Stimulated activated CD8-positive, alpha-beta memory T cell treated with anti-CD3 and anti-CD28 coated beads, Interleukin-15, amount 100 ng/mL, for 24 hours (primary cell): ENCODE measurements at places on chromosomes 11 and 22.

GRCh38 chr11:57633394-57634070 is 16.2 kb downstream of the YPEL4 start:
- no peak for DNase-seq

DNA sequence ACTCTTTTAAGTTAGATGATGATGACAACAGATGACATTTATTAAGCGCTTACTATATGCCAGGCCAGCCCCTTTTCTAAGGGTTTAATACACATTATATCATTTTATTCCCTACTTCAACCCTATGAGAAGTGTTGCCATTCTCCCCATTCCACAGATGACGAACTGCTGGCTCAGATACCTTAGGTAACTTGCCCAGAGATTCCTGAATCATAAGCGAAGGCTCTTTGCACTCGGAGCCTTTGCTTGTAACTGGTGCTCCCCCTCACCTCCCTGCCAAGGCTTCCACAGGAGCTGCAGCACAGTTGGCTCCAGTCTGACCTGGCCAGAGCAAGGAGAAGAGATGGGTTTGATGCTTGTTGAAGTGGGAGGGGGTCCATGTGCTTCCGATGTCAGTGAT is 43.0 kb downstream of the DBX1 start:
- no peak for DNase-seq

DNA sequence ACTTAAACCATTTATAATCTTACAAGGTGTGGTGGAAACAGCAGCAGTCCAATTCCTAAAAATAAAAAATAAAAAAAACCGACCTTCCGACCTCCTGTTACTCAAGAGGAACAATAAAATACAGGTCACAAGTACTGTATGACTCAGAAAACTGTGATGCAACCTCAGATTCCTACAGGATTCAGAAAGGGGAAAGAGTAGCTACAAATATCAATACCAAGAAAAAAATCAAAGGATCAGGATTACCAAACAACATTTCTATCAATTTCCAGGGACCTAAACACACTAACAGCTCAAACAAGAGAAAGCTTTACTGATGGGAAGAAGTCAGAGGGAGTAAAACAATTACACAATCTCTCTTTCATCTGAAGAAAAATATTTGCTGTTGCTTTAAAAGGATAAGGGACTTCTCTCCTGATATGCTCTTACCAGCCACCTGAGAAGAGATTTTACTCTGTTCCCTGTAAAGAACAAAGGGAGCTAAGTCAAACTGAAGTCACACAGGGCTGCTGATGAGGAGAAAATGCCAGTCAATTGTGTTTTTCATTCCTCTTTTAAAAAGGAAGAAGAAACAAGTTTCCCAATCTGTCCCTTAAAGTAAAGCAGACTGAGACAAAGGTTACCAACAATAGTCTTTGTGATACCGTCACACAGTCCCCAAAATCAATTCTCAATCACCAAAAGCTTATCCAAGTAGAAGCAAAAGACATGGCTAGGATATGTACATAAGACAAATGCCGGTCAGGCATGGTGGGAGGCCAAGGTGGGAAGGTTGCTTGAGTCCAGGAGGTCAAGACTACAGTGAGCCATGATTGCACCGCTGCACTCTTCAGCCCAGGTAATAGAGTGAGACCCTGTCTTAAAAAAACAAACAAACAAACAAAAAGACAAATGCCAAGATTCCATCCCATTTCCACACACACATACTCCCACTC is 39.3 kb downstream of the AMBRA1 start:
- no peak for DNase-seq

DNA sequence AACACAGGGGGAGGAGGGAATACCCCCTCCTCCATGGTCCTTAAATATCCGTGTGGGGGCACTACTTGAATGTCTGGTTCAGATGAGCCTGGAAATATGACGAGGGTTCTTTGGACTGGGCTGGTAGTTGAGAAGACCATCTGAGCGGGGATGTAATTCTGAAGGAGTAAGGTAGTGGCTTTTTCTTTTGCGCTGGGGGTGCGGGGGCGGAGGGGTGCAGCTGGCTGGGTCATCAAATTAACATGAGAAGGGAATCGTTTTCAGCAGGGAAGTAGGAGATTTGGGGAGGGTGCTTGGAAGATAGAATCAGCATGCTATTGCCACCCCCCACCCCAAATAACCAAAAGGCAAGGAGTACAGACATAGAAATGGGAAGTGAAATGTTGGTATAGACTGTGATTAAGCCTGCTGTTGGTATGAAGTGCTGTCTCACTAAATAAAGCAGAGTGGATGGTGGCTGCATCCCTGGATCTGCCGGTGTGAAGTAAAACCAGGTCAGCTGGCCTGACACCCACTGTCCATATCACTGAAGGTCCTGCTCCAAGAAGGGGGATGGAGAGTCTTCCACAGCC is 121.9 kb upstream of the HSD17B12 start:
- no peak for DNase-seq

- DNase-seq = no peak
These were observed 3.3 kb downstream of the CRELD2 start for GRCh38 chr22:49921508-49922278.

GRCh38 chr22:42425337-42425988 is 6.7 kb downstream of the NFAM1 start:
- no peak for DNase-seq
